ENCODE measurements at places on chromosomes 1 and 21.

DNA sequence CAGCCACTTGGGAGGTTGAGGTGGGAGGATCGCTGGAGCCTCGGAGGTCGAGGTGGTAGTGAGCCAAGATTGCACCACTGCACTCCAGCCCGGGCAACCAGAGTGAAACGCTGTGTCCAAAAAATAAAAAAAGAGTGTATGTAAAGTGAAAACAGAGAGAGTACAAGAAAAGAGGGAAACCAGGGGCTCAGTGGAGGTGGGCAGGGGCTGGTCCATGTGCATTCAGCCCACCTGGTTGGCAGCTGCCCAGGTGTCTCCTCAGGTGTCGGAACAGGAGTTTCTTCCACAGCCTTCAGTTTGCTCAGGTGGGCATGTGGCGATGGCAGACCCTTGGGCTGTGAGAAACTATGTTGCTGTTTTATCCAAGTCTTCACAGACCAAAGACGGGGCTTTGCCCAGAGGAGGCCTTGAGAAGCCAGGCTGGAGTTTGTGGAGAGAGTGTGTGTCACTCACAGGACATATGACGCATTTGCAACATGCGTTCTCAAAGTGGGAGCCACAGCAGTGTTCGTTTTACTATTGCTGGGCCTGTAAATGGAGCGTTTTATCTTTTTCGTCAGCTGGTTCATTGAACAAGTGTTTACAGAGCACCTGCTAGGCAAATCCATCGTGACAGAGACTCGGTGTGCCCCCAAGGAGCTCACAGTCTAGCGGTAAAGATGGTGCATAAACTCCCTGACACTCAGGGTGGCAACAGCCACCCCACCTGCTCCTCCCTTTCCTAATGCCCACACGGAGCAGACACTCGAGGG, 22.4 kb upstream of the SAMD11 start:
- no peak for DNase-seq

DNA sequence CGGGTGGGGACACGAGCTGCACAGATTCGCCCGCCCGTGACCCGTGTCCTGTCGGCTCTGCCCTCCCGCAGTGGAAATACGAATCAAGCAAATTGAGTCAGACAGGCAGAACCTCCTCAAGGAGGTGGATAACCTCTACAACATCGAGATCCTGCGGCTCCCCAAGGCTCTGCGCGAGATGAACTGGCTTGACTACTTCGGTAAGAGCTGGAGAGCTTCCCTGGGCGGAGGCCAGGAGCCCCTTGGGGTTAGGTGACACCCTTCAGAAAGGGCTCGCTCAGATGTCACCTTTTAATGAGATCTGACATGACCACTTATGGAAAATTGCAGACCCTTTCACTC, 489 bp downstream of the CDCA8 start:
- DNase-seq = no peak

- DNase-seq = no peak
Measured at GRCh38 chr1:22406722-22407495, 44.7 kb upstream of the ZBTB40 start.

- no peak for DNase-seq
Measured at GRCh38 chr1:100482167-100482566, 55.8 kb upstream of the GPR88 start.

DNA sequence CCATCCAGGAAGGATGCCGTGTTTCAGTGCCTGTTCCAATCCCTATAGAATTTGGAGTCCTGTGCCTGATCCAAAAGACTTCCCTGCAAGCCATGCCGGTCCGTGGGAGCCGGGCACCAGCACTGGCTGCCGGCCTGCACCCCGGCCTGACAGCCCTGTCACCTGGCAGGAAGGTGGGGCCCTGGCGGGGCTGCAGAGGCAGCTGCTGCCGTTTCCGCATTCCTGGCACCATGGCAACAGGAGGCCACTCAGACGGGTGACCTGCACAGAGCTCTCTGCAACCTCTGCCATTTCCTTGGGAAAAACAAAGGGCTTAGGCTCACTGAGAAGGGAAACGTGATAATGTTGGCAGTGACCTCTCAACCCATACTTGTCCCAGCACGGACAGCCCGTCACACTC, 63.2 kb upstream of the TMEM51 start:
- peak; percentile 31 for DNase-seq

DNA sequence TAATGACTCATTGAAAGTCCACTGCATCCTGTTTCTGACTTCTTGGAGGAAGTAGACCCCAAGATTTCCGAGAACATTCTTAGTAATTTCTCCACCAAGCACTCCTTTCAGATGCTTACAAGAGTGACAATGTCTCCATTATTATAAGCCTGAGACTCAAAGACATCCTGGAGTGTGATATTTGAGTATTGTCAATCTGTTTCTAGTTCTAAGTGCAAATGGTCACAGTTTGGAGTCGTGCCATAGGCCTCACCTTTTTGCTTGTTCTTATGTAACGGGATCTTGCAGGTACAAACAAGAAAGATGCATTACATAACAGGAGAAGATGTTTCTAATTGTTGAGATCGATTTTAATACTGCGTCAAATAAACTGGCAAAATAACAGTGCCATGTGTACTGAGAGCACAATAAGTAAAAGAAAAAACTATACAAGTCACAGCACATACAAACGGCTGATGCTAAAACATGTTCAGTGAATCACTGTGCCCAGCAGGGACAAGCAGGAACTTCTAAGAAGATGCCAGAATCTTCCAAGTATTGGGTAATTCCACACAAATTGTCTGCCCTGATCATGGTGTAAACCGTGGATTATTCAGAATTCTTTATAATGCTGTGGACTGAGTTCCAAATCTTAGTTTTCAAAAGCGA, 54.1 kb downstream of the CD2 start:
- no peak for DNase-seq
